ENCODE measurements at places on chromosomes 7 and 10. TPM values are rescaled to one million over a fixed set of nuclear protein-coding genes. Genes with fewer than 3 reads are reported as not detected.

DNA sequence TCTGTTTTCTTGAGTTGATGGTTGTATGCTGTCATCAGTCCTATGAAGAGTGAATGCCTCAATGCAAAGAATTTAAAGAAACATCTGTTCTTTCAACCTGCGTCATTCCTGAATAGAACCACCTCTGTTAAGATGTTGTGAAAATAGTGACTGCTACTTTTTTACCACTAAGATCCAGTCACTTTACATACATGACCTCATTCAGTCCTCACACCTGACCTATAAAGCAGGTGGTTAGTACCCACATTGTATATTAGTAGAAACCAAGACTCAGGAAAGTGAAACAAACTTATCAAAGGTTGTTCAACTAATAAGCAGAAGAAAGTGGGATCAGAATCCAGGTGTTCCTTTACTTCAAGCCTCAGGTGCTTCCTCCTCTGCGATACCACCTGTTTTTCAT lies 64.8 kb downstream of the ITGB8 start:
- DNase-seq = no peak

DNA sequence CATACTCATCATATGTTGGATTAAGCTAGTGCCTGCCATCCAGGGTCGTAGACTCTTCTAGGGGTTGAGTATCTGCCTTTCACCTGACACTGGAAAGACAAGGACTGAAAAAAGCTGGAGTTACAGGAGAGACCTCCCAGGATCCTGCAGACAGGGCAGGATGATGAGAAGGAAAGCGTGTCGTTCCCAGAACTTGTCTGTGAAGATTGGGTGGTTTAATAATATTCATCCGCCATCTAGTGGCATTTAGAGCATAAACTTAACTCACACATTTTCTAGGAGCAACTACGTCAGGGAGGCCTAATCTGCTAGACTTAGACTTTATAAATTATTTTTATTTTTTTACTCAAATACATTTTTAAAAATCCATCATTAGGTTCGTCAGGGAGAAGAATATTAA lies 59.6 kb downstream of the ADRB1 start:
- no peak for DNase-seq

DNA sequence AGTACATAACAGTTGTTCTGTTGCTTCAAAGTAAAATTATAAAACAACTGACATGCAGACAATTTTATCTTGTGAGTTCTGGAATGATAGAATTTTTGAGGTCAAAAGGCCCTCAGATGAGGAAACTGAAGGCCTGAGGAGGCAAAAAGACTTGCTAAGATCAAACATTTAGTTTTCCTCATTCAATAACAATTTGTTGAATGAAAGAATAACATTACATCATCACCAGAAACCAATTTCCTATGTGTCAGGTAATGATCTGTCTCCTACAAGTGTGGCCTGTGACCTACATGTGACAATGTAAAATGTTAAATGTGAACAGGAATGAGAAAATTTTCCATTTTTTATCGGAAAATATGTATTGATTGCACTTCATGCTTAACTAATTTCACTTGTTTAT lies 16.6 kb upstream of the ASB4 start:
- no peak for DNase-seq

Gene DYNC1I1
- total RNA-seq = 0.97 TPM

Data from lower leg skin (tissue), 4 donors.